ENCODE measurements at places on chromosomes 6 and 20.
A peak's percentile ranks its signal among the peaks of the same experiment; 100 is the strongest.

DNA sequence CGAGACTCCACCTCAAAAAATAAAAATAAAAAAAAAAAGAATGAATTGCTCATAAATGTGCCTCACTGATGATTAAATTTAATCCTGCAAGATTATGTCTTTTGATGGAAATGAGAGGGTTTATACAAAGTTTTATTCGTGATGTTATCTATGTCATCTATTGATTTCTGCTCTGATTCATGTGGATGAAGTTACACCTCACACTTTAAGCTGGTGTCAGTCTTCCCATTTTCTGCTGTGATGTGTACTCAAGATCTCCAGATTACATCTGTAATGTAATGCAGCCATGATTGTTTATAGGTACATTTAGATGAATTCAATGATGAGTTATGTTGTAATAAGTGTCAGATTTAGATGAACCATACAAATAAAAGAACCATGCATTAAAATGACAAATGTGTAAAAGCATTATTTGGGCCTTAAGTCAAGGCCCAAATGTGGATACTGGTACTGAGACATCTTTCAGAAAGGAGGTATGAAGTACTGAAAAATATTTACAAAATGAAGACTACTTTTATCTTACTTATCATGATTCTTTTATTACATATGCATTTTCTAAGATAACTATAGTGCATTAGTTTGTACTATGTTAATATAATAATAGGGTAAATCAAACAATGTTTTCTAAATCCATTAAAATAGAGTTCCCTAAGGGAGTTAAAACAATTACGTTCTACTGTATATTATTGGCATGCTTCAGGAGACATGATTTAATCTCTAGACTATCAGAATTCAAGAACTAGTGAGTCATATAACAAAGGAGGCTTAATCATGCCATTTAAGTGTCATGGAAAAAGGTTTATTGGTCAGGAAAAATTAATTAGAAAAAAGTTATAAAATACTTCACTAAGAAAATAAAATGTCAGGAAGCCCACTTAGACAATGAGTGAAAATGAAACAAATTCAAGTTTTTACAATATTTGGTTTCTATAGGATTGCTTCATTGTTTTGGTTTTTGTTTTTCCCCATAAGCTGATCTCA lies 34.5 kb downstream of the HCRTR2 start:
- DNase-seq: no peak

GRCh38 chr20:50037123-50037522 lies 54.3 kb downstream of the SNAI1 start:
- no peak for DNase-seq

- DNase-seq: no peak
Measured at GRCh38 chr6:161584621-161585340, 310.9 kb upstream of the AGPAT4 start.

GRCh38 chr6:45486736-45487135 lies 109.0 kb upstream of the SUPT3H start:
- DNase-seq: no peak

DNA sequence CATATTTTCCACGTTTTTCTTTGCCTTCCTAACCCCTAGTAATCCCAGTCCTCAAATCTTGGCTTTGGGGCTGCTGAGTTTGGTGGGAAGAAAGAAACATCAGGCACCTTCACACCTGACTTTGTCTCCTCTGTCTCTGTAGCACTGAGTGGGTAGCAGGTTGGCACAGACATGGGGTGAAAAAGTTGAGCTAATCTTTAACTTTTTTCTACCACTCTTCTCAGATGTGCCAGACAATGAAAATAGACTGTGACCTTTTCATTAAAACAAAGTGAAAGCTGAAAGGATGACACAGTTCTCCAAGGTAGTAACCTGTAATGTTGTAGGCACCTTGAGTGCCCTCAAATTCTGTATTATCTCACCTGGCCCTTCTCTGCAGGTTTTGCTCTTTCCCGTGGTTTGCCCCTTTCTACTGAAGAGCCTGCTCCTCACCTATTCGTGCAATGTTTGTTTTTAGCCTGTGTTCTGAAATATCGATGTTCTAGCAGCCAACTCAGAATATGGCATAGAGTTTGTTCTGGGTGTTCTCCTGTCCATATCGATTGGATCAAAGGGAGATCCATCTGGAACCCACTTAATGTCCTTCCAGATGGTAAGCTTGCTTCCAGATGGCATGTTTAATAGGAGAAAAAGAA lies 57.8 kb upstream of the ATXN1 start:
- DNase-seq: no peak

- DNase-seq: no peak
Measured at GRCh38 chr6:95601133-95601532, 23.8 kb downstream of the MANEA start.

DNA sequence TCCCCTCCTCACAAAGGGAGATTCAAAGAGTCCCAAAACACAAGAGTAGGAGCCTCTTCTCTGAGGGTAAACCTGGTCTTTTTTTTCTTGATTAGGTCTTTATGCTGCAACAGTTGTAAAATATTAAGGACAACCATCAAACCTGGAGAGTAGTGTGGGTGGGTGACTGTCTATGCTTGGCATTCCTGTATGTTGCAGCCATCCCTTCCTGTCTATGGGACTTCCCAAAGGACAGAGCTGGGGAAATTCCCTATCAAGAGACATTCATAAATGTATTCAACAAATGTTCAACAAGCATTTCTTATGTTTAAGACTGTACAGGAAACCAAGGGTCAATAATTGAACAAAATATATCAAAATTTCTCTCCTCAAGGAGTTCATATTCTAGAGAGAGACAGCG lies 5.5 kb downstream of the BTN2A2 start:
- DNase-seq: no peak

DNA sequence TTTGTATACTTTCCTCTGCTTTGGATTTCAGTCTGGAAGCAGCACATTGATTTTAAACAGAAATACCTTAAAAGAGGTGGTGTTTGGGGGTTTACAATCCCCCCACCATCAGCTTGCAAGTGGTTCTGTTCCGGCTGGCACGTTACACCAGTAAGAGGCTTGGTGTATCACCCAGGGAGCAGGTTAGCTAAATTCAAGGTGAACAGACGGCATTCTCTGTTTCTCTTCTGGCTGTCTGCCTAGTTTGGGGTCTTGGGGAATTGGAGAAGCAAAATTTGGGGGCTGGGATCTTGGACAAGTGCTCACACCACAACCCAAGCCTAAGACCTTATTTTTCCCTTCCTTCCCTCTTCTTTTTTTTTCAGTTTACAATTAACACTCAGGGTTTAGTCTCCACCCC lies 7.5 kb upstream of the APCDD1L start:
- DNase-seq: no peak

DNA sequence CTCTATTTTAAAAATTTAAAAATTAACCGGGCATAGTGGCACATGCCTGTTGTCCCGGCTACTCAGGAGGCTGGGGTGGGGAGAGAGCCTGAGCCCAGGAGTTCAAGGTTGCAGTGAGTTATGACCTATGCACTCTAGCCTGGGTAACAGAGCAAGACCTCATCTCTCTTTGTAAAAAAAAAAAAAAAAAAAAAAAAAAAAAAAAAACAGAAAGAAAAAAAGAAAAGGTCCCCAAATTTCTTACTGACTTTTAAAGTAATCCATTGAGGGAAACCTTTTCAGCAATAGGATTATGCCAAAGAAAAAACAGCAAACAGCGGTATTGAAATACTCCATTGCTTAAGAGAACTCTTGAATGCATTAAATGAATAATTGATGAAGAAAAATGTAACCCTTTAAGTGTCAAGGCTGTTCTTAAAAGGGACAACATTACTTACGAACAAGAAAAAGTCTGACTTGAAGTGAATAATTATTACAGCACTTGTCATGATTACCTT lies 6.0 kb upstream of the DNAAF9 start:
- DNase-seq: no peak

DNA sequence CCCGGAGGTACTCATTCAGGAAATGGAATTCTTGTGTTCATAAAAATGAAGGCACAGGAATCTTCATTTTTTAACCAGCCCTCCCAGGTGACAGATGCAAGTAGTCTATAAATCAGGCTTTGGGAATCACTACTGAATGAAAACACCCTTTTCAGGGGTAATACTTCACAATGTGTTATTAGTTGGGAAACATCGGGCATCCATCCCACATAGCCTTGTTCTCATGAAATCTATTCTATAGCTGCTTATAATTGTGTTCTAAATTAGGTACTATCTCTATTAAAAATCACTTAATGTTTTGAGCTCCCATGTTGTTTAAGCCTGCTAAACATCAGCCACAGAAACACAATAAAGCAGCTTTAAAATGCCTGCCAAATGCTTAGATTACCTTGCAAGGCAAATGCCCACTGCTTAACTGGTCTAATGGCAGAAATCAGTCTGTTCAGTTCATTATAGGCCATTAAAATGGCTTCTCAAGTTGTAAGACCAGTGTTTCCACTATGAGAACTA lies 94.9 kb downstream of the L3MBTL3 start:
- no peak for DNase-seq

- DNase-seq: no peak
Measured at GRCh38 chr6:66638099-66638498, 931.1 kb upstream of the EYS start.

- no peak for DNase-seq
Measured at GRCh38 chr20:14883324-14883723, 545.9 kb upstream of the FLRT3 start.

DNA sequence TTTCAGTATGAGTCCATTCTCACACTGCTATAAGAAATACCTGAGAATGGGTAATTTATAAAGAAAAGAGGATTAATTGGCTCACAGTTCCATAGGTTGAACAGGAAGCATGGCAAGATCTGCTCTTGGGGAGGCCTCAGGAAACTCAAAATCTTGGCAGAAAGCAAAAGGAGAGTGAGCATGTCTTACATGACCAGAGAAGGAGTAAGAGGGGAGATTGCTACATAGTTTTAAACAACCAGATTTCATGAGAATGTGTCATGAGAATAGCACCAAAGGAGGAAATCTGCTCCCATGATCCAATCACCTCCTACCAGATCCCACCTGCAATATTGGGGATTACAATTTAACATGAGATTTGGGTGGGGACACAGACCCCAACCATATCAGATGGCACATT lies 672.4 kb downstream of the HTR1B start:
- no peak for DNase-seq

DNA sequence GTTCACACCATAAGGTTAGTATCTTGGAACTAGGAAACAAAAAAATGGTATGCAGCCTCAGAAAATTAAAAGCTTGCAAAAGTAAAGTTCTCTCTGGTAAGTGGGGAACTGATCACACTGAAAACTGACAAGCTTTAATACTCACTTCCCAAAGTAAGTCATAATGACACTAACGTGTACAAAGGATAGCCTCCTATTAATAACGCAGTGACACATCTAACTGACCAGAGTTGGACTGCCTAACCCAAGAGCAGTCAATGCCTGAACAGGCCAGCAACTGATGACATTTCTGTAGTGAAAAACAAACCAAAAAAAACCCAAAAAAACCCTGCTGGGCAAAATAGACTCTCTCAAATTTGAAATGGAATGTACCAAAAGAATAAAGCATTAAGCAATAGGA lies 30.7 kb downstream of the CHD6 start:
- no peak for DNase-seq

GRCh38 chr6:20119485-20119884 lies 92.8 kb downstream of the MBOAT1 start:
- no peak for DNase-seq

- no peak for DNase-seq
Measured at GRCh38 chr20:35293303-35294292, 1.4 kb upstream of the FAM83C start.

GRCh38 chr6:44122801-44123200 lies 4.5 kb downstream of the MRPL14 start:
- DNase-seq: peak; percentile 3

DNA sequence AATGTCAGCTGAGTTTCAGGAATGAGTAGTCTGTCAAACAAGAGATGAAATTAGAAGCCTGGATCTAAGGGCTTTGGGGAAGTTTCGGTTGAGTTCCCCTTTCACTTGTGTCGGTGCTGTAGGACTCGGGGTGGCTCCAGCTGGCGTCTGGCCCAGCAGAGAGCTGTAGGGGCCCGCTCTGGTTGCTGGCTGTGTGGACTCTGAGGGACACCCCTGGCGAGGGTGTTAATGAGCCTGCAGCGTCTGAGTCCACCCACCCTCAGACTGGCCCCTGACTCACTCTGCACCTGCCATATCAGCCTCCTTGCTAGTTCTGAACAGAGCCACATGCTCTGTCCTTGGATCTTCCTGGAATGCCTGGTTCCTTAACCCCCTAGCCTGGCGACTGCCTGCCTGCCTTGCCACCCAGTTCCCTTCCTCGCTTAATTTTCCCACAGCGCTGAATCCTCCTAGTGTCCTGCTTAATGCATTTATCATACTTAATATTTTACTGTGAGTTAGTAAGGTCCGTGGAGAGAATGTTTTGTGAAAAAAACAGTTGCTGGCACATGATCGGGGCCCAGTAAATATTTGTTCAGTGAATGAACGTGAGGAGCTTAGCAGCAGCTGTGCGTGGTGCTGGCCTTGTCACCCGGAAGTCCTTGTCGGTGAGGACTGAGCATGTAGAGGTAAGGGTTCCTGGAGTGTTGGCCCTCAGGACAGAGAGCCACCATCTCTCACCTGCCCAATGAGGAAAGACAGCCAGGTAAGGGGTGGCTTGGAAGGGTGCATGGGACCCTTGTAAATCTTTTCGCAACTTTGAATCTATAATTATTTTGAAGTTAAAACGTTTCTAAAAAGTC lies 1.6 kb downstream of the DNAJC5 start:
- DNase-seq: peak; percentile 17

GRCh38 chr6:126034656-126035055 lies 48.3 kb downstream of the TRMT11 start:
- DNase-seq: no peak

DNA sequence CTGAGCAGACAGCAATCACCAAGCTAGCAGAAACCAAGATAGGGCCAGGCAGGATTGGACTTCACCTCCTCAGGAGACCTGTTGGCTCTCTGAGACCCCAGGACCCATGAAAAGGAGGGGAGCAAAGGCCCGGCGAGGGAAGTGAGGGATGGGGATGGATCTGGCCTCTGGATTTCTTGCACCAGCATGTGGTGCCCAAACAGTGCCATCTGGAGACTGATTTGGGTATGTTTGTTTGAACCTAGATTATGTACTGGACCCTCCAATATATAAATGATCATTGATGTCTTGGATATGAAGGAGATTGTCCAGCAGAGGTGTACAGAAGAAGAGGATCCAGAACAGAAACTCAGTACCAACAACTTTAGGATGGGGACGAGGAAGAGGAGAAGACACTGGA lies 83.4 kb upstream of the LY86 start:
- no peak for DNase-seq

GRCh38 chr6:152356016-152356415 lies 281.1 kb downstream of the SYNE1 start:
- no peak for DNase-seq

DNA sequence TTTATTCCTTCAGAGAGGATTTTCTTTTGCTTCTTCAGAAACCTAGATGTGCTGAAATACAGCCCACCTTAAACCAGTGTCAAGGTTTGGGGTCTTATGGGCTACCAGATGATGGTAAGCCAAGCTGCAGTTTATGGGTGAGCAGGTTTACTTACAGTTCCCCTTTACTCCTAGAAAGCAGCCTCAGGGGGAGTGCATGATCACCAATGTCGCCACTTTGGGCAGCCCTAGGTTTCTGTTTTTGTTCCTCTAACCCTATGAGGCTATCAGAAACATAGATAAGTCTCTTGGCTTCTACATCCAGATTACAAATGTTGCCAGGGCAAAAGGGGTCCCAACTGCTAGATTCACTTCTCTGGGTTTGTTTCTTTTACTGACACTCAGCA lies 67.2 kb downstream of the TRIM27 start:
- no peak for DNase-seq
